Neural progenitor cell (in vitro differentiated cells): ENCODE measurements at places on chromosomes 3 and 15.
A peak's percentile ranks its signal among the peaks of the same experiment; 100 is the strongest.

- no peak for DNase-seq
These were observed 97.1 kb downstream of the MEGF11 start for GRCh38 chr15:66156310-66156975.

GRCh38 chr3:192040282-192041043 is 579.5 kb downstream of the PYDC2 start:
- no peak for DNase-seq

DNA sequence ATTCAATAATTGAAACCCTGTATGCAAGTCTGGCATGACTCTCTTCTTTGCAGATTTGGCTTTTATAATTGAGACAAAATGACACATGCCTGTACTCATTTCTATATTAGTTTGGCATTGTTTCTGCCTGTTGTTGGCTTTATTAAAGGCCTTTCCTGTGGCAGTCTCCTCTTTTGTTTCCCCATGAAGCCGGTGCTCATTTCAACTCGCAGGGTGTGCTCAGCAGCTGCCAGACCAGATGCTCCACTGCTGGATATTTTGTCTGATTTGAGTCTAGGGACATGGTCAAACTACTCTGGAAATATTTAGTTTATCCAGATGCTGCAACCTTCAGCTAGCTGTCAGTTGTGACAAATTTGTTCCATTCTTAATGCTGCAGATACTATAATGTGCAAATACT is 445.3 kb downstream of the NAALADL2 start:
- DNase-seq: no peak

DNA sequence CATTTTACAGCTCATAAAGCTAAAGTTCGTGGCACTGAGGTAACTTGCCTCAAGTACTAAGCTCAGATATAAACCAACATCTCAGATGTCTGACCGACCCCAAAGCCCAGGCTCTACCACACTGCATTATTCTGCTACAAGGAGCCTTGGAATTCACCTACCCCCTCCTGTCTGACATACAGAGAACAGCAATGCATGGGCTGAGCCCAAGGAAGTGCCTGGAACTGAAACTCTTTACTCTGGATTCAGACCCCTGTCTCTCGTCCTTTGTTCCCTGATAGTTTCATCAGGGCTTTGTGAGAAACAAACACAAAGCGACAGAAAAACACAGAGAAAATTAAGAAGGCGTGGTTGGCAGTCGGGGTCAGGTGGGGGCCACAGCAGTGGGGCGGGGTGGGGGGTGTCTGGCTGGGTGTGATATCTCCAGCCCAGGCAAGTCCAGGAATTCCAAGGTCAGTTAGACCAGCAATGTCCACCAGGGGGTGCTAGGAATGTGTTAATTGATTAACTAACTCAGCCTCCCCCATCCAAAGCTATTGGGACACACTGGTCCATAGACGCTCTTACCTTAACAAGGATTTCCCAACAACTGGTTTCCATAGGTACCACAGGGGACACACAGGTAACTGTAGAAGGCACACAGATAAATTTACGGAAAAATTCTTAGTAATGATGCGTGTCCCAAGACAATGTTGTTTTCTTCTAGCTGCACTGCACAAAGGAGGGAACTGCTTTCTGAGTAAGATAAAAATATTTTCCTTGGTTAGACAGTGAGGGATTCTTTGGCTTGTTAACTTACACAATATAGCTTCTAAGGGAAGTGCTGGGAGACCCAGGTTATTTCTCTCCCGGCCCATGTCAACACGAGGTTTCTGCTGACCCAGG is 18.8 kb upstream of the SSUH2 start:
- DNase-seq: peak; percentile 90

DNA sequence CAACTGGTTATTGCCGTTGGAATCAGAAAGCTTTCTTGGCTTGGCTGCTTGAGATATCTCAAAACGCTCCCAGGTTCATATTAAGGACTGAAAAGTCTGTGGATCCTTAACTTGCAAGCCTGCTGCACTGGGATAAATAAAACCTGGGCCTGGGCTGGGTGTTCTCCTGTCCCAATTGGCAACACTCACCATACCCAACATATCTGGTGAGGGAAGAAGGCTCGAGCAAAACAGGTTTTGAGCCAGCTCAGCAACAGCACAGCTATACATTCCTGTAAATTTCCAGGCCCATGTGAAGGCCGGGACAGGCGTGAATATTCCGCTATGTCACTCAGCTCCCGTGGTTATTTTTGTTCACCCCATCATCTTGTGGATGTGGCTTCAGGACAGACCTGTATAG is 169.0 kb upstream of the BCL6 start:
- DNase-seq: no peak

DNA sequence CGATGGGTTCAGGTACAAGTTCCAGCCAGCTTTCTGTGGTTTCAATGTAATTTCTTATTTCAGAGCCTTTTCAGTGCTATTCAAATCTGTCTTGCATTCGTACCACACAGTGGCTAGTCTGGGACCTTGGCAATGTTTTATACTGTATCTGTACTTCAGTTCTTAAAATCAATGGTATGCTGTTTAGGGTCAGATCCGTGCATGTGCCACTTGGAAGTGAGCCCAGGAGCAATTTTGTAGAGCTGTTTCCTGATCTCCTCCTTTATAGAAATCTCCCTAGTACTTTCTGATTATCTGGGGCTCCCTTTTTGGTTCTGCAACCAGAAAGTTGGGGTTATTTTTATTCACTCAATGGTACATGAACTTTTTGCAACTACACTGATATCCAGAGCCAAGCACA is 59.5 kb upstream of the NDUFB4 start:
- no peak for DNase-seq
